Amniotic stem cell (primary cell): ENCODE measurements at places on chromosomes 4 and X.

GRCh38 chr4:62156205-62156604 lies 956.1 kb downstream of the ADGRL3 start:
- DNase-seq, result no peak

- peak; percentile 49 for DNase-seq
Measured at GRCh38 chr4:76504613-76505465, 69.8 kb downstream of the SHROOM3 start.

DNA sequence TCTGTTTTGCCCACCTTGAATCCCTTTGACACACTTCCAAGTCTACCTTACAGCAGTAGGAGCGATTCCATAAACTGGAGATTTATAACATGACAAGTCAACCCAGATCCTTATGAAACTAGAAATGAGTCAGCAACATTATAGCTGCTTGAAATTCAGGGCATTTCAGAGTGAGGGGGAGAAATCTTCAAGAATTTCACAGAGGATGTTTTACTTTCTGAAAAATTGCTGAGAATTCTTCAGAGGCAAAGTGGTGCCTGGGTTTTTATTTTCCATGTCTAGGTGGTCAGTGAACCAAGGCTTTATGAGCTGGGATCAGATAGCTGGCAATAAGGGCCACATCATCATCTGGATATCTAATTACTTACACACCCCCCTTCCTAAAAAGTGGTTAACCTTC lies 119.8 kb downstream of the PPARGC1A start:
- DNase-seq, result no peak

GRCh38 chr4:169109035-169109675 lies 99.1 kb upstream of the CBR4 start:
- no peak for DNase-seq

GRCh38 chr4:112910109-112910736 lies 139.2 kb upstream of the ANK2 start:
- DNase-seq, result no peak

GRCh38 chr4:113766882-113767281 lies 5.3 kb upstream of the CAMK2D start:
- DNase-seq, result no peak

- DNase-seq, result no peak
Measured at GRCh38 chr4:74317616-74318246, 9.5 kb downstream of the EPGN start.

- DNase-seq, result no peak
Measured at GRCh38 chr4:13981499-13981898, 354.0 kb upstream of the BOD1L1 start.

DNA sequence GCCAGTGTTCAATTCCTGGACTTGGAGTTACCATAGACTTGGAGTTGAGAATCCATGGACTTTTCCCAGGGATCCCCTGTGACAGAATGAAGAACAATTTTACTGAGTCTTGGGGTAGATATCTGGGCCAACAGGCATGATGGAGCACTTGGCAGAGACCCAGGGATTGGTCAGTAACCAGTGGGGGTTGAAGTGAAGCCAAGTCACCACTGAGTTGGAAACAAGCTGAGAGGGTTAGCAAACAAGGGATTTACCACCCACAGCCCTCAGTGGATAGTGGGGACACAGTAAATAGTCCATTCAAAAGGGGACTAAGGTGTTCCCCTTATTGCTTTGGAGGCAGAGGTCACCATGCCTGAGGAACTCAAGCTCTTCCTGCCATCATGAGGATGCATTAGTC lies 281.7 kb downstream of the PPP1R2C start:
- no peak for DNase-seq

DNA sequence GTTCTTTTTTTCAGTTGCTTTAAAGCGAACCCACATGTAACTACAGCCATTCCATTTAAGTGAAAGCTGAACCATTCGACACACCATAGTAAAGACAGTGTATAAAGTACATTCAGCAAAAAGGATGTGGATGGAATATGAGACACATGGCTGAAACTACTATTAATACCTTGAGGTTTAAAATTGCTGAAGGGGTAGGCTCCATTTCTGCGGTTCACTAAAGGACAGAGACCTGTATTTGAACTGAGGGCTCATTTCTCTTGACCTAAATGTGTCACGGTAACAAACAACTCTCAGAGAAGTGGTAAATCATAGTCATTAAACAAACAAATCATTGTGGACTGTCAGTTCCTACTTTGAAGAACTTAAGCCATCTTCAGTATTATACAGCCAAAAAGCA lies 1085.6 kb upstream of the TENM3 start:
- DNase-seq, result no peak

DNA sequence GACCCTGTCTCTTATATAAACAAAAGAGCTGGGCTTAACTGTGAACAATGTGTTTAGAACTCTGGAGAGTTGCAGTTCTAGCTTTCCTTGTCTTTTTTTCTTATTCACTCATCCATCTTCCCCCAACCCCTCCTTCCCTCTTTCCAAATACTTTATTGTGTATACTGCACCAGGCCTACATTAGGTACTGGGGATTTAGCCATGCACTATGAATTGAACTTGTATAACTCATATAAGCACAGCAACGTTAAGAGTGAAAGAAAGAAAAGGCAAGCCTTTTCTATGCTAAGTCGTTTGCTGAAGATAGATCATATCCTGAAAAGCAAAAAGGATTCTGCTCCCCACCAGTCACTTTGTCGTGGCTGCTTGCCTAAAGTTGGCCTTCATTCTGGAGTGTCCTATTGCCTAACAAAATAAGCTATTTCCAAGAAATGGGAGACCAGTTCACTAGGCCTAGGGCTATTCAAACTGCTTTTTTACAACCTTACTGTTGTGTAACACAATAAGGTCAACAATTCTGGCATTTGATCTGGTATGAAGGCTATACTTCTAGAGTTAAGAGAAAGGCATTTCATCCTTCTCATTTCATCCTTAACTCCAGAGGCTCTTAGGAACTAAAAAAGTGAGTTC lies 32.2 kb downstream of the CCNI start:
- DNase-seq, result no peak

DNA sequence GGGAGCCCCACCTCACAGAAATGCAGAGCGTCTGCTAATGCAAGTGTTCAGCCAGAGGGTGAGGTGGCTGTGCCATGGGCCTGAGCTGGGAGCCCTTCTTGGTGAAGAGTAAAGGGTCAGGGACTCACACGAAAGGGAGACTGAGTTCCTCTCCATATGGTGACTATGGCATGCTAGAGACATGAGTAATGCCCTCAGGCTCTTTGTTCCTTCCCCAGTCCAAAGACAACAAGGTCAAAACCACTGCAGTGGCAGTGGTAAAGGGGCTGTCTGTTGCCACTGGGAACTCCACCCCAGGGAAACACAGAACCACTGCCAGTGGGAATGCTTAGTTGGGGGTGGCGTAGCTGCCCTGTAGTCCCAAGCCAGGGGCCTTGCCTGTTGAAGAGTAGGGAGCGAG lies 22.4 kb downstream of the RAB40AL start:
- peak; percentile 54 for DNase-seq

DNA sequence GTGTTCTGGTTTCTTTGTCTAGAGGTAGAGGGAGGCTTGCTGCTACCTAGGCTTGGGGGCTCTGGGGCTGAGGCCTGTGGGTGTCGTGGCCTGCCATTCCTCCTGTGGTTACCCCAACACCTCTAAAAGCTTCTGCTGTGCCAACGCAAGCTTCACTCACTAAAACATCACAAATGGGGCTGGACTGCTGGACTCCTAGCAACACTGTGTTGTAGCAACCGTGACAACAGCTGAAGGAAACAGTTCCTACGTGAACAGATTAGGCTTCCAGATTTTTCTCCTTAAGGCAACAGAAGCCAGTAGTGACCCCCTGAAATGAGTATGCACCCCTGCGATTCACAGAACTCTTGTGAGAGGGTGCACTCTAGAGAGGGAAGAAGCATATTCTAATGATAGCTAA lies 138.3 kb upstream of the TEX13D start:
- DNase-seq, result no peak

DNA sequence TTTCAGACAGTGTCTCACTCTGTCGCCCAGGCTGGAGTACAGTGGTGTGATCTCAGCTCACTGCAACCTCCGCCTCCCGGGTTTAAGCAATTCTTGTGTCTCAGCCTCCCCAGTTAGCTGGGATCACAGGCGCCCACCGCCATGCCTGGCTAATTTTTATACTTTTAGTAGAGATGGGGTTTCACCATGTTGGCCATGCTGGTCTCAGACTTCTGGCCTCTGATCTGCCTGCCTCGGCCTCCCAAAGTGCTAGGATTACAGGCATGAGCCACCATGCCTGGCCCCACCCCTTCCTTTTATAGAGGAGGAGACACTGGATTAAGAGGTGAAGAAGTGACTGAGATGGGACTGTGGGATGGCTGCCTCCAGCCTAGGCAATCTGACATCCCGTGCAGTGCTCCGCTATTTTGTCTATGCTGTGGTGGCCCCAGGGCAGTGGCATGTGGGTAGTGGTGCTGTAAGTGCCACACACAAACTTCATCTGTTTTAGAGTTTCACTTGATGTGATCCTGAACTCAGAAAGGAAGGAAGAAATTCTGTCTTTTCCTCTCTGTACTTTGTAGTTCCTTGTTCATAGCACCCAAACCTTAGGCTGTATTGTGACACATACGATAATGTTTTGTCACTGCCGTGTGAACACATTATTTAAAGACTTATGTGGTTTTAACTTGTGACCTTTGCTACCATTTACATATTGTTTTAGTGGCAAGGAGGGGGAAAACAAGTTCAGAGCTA lies 48.9 kb downstream of the FNIP2 start:
- no peak for DNase-seq

DNA sequence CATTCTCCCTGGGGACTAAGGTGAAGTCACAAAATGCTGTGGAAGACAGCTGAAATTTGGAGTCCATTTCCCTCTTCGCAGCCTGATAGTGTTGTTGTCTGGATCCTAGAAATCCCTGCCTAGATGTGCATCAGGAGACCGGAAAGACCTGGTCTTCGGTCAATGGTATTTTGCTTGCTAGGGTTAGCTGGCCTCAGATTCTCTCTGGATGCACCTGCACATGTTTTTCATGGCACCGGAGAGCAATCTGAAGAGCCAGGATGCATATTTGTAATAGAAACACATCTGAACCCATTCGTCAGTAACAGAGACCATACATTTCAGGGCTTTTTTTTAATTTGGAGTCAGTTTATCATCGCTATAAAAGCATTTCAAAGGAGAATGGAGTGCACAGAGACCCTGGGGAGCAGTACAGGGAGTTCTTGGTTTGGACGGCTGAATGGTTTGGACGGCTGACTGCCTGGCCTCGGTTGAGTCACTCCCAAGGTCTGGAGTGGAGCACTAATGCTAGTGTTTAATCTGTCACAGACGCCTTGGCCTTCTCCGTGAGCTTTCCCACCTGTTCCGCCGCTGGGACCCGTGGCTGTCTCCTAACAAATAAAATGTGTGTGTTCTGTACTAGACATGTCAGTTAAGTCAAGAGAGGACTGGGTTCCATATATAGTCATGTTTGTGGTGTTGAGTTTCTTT lies 7.5 kb upstream of the PDLIM3 start:
- DNase-seq, result no peak

DNA sequence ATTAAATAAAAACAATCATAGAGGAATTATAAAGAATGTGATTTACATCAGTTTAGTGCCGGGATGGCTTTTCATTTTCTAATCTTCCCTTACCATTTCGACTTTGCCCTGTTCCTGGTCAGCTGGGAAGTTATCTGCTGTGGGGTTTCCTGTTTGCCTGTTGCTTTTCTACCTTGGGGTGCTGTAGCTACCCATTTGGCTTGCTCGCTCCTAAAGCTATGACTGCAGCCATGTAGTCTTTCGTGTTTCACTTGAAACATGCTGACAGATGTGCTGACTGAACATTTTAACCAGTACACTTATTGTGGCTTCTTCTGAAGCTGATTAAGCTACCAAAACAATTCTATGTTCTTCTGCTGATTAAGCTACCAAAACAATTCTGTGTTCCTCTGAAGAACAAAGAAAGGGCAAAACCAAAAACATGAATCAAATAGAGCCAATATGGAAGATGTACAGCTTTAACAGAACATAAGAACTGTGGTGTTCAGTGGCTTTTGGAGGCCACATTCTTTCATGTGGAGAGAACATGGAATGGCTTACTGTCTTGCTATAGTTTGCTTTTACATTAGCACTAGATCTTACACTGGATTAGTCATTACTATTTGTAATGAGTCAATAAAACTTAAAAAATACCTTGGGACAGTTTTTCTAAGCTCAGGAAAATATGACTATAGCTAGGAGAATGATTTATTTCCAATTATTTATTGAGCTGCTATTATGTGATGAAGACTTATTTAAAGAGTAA lies 440.4 kb downstream of the SPRY1 start:
- no peak for DNase-seq

GRCh38 chrX:135944486-135944885 lies 29.3 kb downstream of the MMGT1 start:
- no peak for DNase-seq

DNA sequence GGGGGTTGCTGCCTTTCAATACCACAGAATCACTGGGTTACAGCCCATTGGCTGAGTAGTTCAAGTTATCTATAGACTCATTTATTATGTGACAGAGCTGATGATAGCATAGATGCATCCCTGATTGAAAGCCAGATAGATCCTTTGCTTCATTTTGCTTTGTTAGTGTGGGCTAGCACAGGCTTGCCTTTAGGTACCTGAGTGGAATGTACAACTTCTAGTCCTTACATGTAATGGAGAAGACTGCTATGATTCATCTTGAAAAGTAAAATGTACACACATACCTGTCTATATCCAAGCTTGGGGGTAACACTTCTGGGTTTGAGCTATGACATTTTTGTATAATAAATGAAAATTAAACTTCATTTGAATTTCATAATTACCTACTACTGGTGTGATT lies 226.0 kb upstream of the FTHL17 start:
- no peak for DNase-seq

- no peak for DNase-seq
Measured at GRCh38 chrX:118475903-118476302, 19.7 kb upstream of the DOCK11 start.

DNA sequence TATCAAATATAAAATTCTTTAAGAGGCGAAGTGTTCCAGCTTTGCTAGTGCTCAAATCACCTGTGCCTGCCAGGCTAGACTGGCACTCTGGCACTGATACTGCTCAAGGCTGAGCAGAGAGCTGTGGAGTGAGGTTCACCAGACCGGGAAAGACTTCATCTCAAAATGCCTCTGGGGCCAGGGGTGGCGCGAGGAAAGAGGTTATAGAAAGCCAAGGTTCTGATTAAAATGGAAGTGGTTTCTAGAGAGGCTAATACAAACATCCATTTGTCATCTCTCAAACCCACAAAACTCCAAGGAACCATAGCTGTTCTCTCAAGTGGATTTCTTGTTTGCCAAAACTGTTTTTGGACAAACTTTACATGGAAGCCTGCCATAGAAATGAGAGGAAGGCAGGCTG lies 41.5 kb downstream of the F11 start:
- no peak for DNase-seq

- DNase-seq, result no peak
Measured at GRCh38 chr4:168487282-168488035, 7.2 kb upstream of the DDX60L start.

- no peak for DNase-seq
Measured at GRCh38 chrX:153214934-153215333, 35.9 kb downstream of the MAGEA1 start.

GRCh38 chrX:41732260-41732659 lies 8.3 kb downstream of the GPR82 start:
- DNase-seq, result no peak

DNA sequence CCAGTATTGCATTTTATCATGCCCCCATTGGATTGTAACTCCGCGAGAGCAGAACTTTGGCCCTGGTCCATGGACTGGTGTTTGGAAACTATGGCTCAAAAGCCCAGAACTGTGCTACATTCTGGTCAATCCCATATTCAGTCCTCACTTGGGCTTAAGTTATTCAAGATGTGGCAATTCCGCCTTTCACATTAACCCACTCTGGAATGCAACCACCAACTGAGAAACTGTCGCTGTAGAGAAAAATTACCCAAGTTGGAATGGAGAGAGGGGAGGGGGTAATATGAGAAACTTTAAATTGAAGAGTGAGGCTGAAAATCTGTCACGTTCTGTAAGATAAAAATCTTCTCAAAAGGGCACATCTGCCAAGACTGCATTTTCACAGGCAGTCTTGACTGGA lies 189.6 kb upstream of the NHS start:
- DNase-seq, result no peak
